NCI-H1105 (cell line): ENCODE measurements at places on chromosomes 16 and 17.

DNA sequence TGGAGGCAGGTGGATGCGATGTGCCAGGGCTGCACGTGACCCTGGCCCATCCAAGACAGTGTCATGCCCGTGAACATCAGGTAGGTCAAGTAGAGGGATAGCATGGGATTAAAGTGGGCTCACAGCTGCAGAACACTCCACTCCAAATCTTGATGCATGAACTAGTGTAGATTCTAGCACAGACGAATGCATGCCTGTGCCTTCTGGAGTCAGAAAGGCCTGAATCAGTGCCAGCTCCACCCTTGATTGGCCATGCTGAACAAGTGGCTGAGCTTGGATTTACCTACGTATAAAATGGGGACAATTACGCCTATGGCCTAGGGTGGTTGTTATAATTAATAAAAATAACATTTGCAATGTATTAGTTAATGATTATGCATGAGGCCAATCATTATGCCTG is 10.6 kb downstream of the IRX3 start:
- DNase-seq = no peak

DNA sequence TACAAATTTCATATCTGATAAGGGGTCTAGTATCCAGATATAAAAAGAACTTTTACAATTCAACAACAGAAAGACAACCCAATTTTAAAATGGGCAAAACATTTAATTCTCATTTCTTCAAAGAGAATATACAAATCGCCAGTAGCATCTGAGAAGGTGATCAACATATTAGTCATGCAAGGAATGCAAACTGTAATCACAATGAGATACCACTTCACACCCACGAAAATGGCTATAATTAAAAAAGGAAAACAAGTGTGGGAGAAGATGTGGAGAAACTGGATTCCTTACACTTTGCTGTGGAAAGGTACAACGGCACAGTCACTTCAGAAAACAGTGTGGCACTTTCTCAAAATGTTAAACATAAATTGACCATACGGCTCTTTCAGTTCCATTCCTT is 168.2 kb downstream of the VPS53 start:
- DNase-seq = no peak

DNA sequence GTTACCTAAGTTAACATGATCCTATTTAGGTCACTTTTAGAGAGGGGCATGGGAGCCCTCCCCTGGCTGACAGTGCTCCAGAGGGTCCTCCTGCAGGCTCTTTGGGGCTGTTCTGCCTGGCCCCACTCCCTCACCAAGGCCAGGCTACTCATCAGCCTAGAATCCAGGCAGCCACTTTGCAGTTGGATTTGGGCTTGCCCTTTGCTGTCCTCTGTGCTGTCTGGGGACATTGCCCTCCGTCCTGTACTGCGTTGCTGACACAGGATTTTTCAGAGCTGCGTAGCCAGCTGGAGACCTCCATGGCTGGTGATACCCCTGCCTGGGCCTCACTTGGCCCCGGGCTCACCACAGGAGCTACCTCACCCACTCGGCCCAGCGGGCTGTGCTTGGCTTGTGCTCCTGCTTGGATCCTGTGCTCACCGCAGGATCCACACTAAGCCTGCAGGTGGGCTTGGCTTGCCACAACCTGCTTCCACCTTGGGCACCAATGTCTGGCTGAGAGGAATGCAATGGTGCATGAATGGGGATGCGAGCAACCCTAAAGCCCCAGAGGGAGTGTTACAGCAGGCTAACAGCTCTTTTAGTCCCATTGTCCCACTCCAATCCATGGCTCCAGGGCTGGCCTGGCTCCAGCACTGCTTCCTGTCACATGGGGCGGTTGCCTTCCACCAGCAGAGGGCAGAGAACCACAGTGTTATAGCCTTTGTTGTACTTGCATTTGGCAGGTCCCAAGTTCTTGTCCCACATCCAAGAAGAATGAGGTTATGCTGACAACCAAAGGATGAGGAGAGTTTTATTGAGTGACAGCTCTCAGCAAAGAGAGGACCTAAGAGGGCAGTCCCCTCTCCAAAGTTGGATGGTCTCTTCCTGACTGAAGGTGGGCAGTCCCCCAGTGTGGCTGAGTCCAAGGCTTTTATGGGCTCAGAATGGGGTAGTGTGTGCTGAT is 21.5 kb downstream of the CCL4 start:
- no peak for DNase-seq

DNA sequence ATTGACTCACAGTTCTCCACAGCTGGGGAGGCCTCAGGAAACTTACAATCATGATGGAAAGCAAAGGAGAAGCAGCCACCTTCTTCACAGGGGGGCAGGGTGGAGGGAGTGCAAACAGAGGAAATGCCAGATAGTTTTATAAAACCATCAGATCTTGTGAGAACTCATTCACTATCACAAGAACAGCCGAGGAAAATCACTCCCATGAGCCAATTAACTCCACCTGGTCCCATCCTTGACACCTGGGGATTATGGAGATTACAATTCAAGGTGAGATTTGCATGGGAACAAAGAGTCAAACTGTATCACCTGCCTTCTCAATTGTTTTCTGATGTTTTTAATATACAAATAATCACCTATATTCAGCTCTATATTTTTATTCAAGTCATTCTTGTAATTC is 1527.3 kb upstream of the GOT2 start:
- DNase-seq = no peak

- no peak for DNase-seq
Observed at GRCh38 chr16:1613728-1614455, 1.7 kb downstream of the CRAMP1 start.
